Inflammatory macrophage (primary cell): ENCODE measurements at places on chromosomes 1 and 21.
A peak's percentile ranks its signal among the peaks of the same experiment; 100 is the strongest.

DNA sequence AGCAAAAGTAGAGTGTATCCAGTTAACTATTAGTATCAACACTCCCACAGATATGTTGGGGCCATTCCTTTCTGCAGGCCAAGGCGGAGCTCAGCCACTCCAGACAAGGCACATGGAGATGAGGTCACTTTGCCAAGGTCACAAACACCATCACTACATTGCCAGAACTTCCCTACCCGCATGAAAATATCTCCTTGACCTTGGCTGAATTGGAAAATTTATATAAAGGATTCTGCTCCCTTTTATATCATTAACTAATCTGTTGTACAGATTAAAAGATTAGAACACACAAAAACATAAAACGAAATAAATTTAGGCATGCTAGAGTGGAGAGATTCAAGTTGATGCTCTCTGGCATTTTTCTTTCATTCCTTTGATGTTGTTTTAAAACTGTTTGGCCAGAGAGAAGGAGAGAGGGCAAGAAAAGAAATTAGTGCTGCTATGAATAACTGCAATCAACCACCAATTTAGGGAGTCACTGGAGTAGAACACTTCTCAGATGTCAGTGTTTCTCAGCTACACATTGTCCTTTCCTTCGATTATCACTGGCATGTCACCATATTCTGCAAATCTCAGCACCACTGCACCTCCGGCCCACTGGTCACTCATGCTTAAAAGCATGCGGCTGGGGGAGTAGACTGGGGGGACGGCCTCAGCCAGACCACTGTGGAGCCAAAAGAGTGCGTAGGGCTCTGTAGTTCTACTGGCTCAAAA is 78.7 kb upstream of the ATP1B1 start:
- DNase-seq = no peak

DNA sequence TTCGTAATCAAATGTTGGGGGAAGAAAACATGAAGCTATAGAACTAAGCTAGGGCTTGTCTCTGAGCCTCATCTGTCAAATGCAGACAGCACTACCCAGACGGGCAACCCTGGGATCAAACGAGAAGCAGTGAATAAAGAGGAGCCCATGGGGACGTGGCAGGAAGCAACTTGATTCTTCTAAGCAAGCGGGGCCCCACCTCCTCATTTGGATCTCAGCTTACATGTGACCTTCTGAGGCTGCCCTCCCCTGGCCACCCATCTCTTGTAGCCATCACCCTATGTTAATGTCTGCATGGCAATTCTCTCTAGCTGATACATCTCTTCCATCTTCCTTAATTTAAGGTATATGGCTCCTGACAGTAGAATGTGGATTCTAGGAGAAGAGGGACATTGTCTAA is 171.3 kb downstream of the IGSF21 start:
- DNase-seq = no peak

- DNase-seq = peak; percentile 47
Measured at GRCh38 chr21:36321325-36322082, 1.5 kb downstream of the MORC3 start.

GRCh38 chr1:153963850-153964331 is 554 bp upstream of the SLC39A1 start:
- no peak for DNase-seq

DNA sequence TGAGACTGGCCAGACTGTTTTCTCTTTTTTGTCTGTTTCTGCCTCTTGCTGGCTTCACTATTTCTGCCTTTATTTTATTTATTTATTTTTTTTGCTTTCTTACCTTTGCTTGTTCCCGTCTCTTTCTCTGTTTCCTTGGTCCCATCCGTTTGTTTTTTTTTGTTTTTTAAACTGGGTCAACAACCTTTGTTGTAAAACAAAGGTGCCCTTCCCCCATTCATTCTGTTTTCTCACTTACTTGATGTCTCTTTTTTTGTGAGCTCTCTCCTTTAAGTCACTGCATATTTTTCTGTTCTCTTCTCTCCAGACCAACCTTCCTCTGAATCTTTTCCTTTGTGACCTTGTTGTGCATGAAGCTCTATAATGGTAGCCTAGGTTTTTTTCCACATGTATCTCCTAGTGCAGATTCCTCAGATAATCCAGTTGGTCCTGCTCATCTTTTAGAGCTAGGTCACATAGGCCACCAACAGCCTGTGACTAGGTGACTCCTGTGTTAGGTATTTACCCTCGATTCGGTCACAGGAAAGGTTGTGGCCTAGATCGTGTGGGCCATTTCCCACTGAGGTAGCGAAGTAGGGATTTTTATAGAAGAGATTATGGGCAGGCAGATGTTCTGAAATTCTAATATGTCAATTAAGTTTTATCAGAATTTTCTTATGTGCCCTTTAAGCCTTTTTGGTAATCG is 15.9 kb downstream of the GNAI3 start:
- DNase-seq = no peak

DNA sequence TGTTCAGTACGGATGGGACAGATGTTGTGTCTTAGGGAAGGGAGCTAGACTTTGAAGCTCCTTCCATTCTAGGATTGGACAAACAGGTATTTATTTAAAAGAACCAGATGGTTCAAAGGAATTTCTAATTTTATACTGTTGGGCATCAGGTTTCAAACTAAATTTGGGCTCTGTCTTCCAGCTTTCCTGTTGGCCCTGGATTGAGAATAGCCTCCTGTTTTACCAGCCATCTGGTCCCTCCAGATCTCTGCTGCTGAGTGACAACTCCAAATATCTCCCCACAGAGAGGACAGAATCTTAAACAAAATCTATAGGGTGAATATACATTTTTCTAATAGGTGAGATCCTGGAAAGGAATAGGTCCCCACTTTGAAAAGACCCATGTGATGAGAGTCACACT is 52.5 kb upstream of the CNIH3 start:
- DNase-seq = no peak

GRCh38 chr1:14881775-14882672 is 271.5 kb upstream of the TMEM51 start:
- DNase-seq = no peak

DNA sequence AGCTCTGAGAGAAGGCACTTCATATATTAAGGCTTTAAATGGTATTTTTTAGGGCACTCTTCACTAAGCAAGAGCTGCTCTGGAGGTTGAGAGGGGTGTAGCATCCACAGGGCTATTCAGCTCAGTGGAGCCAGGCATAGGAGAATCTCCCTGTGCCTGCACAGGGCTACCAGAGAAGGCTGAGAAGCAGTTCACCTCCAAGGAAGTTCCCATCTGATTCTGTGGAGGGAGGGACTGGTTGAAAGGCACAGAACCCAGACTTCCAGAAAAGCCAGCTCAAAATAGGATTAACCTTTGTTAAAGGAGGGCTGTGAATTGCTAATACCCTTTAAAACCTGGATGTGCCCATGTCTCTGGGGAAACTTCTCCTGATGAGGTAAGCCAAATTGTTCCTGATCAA is 304.5 kb downstream of the TTLL7 start:
- no peak for DNase-seq

- peak; percentile 83 for DNase-seq
Measured at GRCh38 chr1:58964880-58965279, 181.0 kb upstream of the JUN start.

- DNase-seq = no peak
Measured at GRCh38 chr1:242057745-242058115, 58.8 kb upstream of the MAP1LC3C start.

DNA sequence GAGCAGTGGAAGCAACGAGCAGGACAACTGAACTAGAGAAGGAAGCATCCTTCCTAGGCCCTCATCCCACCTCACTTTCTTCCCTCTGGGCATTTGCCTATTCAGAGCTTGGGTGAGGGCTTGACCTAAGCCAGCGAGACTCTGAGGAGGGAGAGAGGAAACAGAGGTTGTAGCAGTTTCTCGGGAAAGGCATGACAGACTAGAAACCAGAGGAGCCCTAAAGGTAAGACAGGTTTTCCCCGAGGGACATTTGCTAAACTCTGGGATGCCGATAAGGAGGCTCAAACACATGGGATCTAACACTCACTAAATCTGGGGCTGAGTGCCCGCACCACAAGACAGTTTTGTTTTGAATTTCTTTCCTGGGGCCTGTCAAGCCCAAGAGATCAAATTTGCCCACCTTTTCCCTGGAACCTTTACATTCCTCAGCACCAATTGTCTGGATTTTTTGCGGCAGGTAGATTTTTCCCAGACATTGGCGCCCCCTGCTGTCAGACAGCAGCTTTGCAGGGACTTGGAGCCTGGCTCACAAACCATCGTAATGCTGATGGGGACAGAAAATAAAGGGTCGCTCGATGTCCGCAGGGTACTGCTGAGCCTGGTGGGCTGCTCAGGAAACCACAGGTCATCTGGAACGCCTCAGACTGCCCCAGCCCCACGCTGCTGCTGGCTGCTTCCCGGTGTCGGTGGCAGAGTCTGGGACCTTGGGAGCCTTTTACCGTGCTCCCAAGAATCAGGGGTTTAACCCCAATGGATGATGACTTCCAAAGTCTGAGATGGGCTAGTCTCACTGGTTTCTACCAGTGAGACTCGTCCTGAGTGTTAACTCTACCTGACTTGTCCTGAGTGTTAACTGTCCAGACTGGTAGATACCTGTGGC is 23.4 kb upstream of the TSPAN2 start:
- peak; percentile 25 for DNase-seq

DNA sequence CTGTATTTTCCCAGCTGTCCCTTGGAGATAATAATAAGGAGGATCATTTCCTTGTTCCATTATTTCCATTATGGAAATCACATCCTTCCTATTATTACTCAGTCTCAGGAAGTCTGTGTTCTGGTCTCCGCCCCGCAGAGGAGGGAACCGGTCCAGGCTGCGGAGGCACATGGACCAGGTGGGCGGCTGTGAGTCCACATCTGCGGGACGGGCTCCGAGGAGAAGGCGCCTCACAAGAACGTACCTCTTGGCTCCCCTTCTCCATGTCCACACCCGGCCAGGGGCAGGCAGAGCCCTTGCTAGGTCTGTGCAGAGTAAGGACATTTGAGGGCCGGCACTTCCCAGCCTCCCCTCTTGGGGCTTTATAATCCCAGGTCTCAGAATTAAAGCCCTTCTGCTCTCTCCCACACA is 14.6 kb downstream of the RAB7B start:
- DNase-seq = no peak

DNA sequence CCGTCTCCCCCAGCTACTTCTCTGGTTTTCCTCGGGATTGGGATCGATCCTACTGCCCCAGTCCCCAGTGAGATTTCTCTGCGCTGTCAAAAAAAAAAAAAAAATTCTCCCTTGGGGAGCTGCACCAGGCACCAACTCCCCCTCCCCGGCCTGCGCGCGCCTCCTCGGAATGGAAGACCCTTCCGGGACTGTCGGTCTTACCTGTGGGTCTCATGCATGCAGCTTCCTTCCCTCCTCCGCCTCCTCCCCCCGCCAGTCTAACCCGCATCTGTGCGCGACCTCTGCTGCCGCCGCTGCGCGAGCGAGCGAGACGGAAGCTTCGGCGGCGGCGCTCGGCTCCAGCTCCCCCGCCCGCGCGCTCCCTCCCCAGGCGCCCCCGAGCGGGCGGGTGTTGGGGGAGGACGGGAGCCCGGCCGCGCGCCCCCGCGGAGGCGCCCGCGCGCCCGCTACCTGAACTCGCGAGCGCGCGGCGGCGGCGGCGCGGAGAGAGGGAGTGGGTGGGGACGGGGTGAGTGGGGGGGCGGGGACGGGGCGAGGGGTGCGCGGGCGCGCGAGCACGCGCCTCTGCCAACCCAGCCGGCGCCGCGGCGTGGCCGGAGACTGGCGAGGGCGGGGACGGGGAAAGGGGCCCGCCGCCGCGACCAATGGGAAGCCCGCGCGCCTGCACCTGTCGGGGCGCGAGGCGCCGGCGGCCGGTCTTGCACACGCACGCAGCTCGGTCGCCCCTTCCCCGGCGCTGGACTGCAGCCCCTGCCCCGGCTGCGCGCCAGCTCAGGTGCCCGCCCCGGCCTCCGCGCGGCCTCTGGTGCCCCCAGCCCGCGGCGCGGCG is at the start of gene SUSD4:
SUSD4 (minus strand) TSS at position 321 of the 829 bp plus-strand sequence. CDS start 751 bp downstream, outside the sequence.
- no peak for DNase-seq

DNA sequence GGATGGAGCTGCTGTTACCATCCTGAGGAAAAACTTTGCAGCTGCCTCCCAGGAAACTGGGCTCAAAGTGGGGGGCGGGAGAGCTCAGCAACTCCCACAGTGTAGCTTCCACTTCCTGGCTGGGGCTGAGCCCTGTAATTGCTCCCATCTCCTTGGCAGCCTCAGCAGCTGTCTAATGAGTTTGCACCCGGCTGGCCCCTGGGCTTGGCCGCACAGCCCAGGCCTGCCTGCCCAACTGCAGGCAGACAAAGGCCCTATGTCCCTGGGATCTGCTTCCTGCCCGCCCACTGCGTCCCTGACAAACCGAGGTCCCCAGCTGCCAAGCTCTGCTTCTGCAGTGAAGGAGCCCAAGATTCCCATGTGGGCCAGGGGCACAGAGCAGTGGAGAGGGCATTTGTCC is 30.1 kb downstream of the EDN2 start:
- no peak for DNase-seq

- no peak for DNase-seq
Measured at GRCh38 chr1:61978796-61979195, 215.9 kb upstream of the L1TD1 start.

DNA sequence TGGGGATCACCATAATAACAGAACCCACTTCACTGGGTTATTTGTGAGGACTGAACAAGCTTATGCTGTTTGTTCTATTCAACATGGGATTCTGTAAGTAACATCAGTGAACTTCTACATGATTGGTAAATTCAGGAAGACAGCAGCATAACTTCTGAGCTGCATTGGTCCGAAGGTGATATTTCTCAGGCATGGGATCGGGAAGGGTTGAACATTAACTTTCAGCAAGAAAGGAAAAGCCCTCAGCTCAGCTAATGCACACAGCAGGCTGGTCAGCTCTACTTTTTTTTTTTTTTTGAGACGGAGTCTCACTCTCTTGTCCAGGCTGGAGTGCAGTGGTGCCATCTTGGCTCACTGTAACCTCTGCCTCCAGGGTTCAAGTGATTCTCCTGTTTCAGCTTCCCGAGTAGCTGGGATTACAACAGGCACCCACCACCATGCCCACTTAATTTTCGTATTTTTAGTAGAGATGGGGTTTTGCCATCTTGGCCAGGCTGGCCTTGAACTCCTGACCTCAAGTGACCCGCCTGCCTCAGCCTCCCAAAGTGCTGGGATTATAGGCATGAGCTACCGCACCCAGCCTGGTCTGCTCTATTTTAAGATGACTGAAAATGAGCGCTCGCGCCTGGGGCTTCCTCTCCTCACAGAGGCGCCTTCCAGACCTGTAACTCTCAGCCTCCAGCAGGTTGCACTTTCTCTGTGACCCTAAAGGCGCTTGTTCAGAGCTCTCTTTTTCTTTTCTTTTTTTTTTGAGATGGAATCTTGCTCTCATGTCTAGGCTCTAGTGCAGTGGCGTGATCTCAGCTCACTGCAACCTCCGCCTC is 42.2 kb downstream of the ECE1 start:
- no peak for DNase-seq

- DNase-seq = no peak
Measured at GRCh38 chr1:79817031-79817560, 810.6 kb upstream of the ADGRL4 start.

- no peak for DNase-seq
Measured at GRCh38 chr1:63112155-63112900, 210.0 kb upstream of the FOXD3 start.
